ENCODE measurements at places on chromosomes 16 and 17.
A peak's percentile ranks its signal among the peaks of the same experiment; 100 is the strongest.

DNA sequence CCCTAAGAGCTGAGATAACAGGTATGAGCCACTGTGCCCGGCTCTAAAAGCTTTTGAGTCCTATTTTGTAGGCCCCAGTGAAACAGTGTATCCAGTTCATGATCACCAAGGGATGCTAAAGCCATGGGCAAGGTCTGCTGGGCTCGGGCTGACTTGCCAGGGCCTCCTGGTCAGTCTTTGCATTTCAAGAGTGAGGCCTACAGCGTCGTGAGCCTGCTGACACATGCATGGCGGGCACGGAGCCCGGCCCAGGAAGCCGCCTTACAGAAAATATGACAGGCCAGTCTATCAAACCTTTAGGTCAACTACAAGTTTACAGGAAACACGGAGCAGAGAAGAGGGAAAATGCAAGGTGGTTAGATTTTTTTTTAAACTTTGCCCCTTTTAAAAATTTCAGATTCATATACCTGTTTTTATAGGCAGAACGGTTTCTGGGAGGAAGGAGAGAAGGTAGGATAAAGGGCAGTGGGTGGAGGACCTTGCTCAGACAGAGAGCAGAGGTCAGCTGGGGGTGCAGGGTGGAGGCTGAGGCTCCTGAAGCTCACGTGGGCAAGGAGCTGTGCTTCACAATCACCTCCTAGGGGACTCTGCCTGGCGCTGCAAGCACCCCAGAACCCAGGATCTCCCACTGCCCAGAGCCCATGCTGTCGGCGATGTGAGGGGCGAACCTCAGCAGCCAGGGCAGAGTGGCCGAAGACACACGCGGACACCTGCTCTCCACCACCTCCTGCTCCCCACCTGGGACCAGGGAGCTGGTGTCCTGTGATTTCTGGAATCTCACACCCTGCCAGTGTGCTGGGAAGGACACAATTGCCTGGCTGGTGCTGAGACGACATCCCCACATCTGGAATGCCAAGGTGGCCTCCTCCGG lies 21.3 kb downstream of the C16orf95 start:
- no peak for DNase-seq

- DNase-seq = no peak
Measured at GRCh38 chr16:85169333-85170065, 57.2 kb upstream of the CIBAR2 start.

DNA sequence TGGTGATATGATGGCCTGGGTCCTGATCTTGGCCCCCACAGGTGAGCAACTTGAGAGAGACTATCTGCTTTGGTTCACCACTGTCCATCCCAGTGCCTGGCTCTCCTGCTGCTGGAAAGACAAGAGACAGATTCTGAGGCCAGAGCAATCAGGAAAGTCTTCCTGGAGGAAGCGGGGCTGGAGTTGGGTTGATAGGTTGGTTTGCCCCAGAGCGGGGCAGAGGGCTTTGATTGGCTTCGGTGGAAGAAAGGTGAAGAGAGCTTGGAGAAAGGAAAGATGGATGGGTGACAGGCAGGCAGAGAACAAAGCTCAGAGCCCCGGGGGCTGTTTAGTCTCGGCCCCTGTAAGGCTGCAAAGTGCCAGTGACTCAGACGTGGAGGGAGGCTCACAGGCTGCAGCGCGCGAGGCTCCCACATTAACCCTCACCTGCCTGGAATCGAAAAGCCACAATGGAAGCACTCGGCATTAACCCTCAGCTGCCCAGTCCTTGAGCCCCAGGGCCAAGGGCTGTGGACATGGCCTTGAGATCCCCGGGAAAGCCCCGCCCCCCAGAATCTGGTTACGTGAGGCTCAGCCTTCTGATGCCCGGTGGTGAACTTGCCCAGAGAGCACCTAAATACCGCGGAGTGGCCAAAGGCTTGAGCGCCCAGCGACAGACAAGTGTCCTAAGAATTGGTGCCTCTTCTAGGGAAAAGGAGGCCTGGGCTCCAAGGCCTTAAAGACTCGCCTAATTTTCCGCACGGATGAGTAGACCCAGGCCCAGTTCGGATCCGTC lies 996 bp upstream of the CPNE2 start:
- peak; percentile 33 for DNase-seq

GRCh38 chr16:83959656-83960434 lies 6.8 kb downstream of the OSGIN1 start:
- no peak for DNase-seq

GRCh38 chr17:81524039-81524864 lies 3.9 kb upstream of the FSCN2 start:
- DNase-seq = no peak

- DNase-seq = no peak
Measured at GRCh38 chr16:31094088-31094423, 541 bp downstream of the VKORC1 start.

GRCh38 chr16:30485818-30486436 lies 13.4 kb downstream of the ITGAL start:
- no peak for DNase-seq

- no peak for DNase-seq
Measured at GRCh38 chr17:8728971-8729370, 15.7 kb downstream of the CCDC42 start.

DNA sequence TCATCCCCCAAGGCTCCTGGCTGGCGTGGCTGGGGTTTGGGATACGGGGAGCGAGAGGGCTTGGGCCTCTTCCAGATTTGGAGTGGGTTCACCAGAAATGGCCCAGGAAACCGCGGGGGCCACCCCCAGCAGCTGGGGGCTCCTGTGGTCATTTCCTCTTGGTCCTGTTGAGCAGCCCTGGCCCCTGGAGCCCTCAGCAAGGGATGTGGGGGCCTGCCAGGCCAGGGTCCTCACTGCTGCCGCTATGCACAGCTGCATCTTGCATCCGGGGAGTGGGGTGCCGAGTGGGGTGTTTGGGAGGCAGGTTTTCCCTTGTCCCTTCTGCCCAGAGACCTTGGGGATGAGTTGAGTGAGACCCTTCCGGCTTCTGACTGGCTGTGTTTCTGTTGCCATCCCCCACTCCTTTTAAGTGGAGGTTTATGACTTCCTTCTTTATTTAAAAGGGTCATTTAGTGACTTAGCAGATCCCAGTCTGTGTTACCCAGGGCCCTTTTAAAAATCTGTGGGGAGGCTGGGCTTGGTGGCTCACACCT lies 319.8 kb downstream of the SEC14L1 start:
- DNase-seq = no peak

DNA sequence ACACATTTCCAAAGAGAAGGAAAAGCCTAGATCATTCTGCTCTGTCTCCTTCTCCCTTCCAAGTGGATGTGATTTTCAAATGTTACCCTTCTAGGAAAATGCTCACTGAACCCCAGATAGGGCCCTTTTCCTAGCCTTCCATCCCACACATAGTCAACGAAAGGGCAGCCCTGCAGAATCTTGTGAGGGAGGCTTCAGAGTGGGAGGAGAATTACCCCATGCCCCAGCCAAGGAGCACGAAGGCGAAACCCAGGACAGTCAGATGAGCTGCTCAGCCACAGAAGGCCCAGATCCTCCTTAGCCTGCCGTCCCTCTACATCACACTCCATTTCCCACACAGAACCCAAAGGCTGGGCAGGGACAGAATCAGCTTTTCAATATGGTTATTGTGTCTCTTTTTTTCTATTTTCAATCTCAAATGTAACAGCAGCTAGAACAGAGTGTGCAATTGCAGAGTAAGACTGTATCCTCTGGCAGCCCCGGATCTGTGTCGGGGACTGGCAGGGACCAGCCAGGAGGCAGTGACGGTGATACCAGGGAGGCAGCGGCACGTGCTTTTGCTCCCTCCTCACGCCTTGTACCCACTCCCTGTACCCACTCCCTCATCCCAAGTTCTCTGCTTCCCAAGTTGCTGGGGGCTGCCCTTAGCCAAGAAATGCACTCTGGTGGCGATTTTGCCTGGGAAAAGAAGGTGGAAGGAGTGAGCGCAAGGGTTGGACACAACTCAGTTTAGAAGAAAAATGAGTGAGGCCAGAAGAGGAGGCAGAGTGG lies 3.7 kb upstream of the SDK2 start:
- no peak for DNase-seq

- no peak for DNase-seq
Measured at GRCh38 chr16:10979717-10980601, 35.6 kb downstream of the CLEC16A start.

DNA sequence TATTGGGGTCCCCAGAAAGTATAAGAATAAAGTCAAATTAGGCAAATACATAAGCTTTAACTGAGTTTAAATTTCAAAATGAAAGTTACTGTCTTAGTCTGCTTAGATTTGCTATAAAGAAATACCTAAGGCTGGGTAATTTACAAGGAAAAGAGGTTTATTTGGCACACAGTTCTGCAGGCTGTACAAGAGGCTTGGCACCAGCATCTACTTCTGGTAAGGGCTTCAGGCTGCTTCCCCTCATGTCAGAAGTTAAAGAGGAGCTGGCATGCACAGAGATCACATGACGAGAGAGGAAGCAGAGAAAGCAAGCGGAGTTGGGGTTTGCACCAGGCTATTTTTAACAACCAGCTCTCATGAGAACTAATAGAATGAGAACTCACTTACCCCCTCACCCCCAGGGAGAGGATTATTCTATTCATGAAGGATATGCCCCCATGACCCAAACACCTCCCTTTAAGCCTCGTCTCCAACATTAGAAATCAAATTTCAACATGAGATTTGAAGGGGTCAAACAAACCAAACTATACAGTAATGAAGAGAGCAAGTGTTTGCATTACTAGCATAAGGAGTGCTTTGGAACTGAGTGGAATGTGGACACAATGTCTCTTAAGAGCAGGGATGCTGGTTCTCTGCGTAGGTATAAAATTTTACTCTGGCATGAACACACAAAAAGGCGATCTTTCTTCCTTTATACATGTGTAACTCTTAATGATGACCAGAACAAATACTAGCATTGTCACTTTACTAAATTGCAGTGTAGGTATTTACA lies 292.8 kb upstream of the PMFBP1 start:
- DNase-seq = no peak
